ENCODE measurements at places on chromosomes 2 and 18.

- DNase-seq = no peak
Measured at GRCh38 chr18:60746919-60747318, 374.3 kb upstream of the MC4R start.

DNA sequence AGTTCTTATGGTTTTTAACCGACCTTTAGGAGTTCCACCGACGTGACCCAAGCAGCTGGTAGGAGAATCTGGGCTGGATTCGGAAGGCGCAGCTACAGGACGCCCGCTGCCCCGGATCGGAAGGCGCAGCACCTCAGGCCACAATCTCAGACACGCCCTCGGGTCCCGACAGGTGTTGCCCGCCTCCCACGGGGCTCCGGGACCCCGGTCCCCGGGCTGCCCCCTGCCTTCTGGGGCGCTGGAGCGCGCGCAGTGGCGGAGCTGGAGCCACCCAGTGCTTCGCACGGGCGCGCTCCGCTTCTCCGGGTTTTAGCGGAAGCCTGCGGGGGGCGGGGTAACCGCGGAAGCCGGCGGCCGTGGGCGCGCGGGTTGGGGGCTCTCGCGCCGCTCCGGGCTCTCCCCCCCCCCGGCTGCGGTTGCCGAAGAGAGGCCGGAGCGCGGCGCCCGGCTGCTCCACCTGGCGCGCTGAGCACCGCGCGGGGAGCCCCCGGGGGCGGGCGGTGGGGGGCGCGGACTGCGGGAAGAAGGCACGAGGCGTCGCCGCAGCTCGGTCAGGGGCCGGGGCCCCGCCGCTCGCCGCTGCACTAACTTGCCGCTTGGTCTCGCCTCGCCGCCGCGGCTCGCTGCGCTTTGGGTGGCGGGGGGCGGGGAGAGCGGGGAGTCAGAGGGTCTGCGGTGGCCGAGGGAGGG is 718.8 kb downstream of the DPP10 start:
- no peak for DNase-seq

DNA sequence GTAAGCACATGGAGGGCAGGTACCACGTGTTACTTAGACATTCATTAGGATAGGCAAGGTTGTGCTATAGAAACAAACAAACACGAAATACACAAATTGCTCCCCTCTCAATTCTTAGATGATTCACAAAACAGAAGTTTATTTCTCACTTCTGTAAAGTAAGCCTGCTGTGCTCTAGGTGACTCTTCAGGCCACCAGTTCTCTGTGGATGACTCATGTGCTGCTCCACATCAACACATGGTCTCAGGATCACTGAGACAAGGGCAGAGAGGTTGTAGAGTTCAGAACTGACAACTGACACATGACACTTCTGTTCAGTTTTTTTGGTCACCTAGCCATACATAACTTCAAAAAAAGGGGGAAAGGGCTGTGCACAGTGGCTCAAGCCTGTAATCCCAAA is 70.6 kb downstream of the DAW1 start:
- no peak for DNase-seq

- DNase-seq = no peak
Measured at GRCh38 chr2:149463328-149464002, 124.1 kb downstream of the MMADHC start.

GRCh38 chr18:48589797-48590519 is 51.1 kb downstream of the CTIF start:
- no peak for DNase-seq

GRCh38 chr2:72951303-72952095 is 34.2 kb downstream of the EMX1 start:
- no peak for DNase-seq

DNA sequence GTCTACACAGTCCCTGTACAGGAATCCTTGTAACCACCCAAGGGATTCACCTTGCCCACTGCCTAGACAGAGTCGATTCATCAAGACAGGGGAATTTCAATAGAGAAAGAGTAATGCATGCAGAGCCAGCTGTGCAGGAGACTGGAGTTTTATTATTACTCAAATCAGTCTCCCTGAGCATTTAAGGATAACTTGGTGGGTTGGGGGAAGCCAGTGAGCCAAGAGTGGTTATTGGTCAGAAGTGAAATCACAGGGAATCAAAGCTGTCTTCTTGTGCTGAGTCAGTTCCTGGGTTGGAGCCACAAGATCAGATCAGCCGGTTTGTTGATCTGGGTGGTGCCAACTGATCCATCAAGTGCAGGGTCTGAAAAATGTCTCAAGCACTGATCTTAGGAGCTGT is 17.8 kb upstream of the FAM98A start:
- DNase-seq = no peak

DNA sequence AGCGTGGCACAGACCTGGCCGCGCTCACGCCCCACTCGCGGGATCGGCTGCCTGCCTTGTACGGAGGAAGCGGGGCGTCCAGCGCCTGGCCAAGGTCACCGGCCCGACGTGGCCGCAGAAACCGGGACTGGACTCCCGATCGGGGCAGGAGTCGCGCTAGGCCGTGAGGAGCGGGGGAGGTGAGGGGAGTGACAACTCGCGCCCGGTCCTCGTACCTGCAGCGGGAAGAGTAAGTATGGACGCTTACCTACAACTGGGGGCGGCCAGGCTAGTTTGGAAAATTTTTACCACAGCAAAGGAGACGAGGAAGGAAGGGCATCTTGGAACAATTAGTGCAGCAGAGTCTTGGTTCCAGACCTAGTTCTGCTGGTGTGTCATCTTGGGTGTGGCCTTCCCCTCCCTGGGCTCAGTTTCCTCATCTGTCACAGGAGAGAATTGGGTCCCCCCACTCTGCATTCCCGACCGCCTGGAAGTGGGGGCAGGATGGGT is 693 bp downstream of the UBE2F start:
- no peak for DNase-seq

DNA sequence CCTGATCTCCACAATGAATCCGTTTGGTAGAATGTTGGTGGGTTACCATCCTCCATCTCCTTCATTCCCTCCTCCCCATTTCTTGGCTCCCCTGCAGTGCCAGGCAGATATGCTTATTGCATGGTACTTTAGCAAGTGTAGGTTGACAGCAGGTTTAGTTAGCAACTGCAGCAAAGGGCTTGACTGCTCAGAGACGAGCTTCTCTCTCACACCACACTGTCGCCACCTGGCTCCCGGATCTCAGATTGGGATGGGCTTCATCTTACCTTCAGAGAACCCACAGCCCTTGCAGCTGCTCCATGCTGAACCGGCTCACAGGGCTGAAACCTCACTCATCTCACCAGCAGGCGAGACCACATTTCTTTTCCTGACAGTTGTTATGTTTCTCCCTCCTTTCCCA is 88.8 kb downstream of the VWA3B start:
- no peak for DNase-seq
